ENCODE measurements at places on chromosomes 3 and 15.

DNA sequence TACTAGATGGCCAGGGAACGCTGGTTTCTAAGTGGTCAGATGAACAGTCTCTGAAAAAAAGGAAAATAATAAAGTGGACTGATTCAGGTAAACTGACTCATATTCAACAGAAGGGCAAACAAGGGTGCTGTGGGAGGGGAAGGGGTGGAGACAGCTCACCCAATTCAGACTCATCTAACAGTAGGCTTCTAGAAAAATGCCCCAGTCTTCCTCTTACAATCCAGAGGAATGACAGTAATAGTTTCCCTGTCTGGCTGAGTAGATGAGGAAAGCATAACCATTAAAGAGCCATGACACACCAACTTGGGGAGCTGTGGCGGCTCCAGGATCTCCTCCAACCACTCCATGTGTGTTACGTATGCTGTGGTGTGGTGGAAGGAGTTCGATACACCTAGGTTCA is 231.4 kb upstream of the UMPS start:
- DNase-seq, result no peak

- no peak for DNase-seq
Observed at GRCh38 chr3:146164971-146165769, 4.2 kb upstream of the PLOD2 start.

DNA sequence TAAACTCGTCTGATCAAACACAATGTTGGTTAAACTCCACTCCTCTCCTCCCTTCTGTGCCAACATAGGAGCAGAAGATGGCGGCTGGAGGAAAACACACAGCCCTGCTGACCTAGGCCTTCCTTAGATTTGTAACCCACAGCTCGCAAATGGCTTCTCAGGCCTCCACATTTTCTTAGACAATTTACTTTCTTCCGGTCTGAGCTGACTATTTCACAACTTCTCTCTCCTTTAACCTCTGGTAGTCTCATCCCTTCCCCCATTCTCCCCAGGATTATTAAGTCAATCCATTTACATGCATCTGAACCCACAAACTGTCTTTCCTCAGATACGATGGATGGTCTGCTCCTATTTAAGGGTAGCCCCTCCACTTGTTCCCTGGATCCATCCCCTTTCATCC is 25.7 kb upstream of the ULK4 start:
- DNase-seq, result no peak

- DNase-seq, result peak; percentile 35
Observed at GRCh38 chr3:51642462-51642861, 28.6 kb upstream of the TEX264 start.

DNA sequence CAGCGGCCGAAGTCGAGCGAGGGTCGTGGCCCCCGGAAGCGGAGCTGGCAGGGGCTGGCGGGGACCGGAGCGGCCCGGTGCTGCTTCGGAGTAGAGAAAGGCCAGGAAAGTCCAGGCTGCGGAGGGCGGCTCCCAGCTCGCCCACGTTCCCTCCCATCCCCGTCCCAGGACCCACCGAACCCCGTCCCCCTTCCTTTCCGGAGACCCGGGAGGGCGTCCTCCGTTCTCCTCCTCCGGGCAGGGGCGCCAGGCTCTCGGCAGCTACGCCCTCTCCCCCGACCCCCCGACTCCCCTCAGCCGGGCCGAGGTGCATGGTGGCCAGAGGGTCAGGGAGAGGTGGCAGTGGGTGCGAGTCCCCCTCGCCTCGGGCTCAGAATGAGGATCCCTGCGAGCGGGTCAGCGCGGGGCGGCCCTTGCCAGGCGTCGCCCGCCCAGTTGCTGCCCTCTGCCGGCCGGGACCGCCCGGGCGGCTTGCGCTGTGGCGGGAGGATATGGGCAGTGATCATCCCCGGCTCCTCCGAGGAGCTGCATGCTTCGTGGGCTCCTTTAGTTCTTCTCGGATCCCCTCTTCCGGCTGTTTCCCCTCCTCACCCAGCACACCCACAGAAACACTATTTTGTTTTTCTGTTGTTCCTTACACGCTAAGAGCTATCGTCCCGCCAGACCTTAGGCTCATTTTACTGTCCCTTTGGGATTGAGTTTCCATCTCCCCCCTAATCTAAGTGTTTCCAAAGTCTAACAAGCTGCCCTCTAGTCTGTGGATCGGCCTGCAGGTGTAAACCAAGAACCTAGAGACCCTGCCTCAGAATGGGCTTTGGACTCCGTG is 744 bp upstream of the ALDH1A2 start:
- peak; percentile 14 for DNase-seq

DNA sequence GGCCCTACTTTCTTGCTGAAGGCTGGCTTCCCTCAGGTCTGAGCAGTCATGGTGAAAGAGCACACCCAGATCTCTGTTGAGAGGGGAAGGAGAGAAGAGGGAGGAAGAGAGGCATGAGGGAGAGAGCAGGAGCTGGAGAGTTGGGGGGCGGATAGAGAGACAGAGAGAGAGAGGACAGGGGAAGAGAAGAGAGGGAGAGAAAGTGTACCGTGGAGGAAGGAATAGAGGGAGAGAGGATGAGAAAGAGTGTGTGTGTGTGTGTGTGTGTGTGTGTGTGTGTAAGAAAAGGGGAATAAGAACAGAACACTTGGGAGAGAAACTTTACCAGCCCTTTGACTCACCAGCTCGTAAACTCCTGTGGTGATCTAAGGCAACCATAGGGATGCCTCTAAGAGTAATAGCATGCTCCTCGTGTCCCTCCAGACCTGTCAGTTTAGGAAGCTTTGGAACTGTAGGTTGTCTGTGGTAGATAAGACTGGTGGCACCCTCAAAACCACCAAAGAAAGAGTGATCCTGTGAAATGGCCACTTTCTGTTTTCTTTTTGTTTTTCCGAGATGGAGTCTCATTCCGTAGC is 18.2 kb downstream of the ZNF592 start:
- no peak for DNase-seq
